ENCODE measurements at places on chromosomes 6 and 20.

DNA sequence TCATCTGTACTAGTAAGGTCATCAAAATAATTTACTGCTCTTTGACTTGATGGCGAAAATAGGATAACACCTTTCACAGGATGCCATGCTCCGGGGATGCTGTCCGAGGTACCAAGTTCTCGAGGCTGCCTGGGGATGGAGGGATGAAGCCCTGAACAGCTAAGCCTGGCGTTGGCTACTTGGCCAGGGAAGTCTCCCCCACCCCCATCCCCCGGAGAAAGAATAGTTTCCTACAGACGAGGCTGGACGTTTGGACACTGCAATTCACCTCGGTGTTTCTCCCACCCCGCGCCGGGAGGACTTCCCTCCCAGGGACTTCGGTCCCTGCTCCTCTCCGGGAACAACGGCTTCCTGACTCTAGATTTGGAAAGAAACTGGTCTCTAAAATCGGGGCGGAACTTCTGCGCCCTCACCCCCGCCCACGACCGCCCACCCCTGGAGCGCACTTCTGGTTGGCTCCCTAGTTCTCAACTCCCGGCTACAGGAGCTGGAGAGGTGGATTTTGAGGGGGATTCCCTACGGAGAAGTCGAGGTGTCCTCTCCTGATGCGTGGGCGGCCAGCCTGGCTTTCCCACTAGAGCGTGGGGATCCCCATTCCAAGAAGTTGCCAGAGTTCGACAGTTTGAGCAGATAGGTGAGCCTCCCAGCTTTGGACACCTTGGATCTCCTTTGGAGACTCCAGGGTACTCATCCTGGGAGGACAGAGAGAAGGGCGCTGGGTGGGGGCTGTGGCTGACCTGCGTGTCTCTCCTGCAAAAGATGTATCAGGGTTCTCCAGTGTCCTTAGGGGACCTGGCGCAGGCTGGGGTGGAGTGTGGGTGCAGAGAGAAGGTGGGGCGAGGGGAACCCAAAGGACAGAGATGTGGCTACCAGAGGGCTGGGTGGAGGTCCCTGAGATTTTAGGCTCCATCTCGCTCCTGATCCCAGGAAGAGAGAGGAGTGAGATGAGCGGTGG lies 1.1 kb downstream of the PCSK2 start:
- DNase-seq, result no peak

- no peak for DNase-seq
Observed at GRCh38 chr20:33808388-33808787, 2.8 kb upstream of the CHMP4B start.

- DNase-seq, result no peak
Observed at GRCh38 chr20:1396702-1397101, 3.8 kb upstream of the FKBP1A start.

GRCh38 chr6:18412644-18413043 lies 25.5 kb downstream of the RNF144B start:
- no peak for DNase-seq

- no peak for DNase-seq
Observed at GRCh38 chr6:10630178-10630577, 64.2 kb downstream of the C6orf52 start.

- DNase-seq, result no peak
Observed at GRCh38 chr6:72704979-72705378, 83.1 kb downstream of the KCNQ5 start.

DNA sequence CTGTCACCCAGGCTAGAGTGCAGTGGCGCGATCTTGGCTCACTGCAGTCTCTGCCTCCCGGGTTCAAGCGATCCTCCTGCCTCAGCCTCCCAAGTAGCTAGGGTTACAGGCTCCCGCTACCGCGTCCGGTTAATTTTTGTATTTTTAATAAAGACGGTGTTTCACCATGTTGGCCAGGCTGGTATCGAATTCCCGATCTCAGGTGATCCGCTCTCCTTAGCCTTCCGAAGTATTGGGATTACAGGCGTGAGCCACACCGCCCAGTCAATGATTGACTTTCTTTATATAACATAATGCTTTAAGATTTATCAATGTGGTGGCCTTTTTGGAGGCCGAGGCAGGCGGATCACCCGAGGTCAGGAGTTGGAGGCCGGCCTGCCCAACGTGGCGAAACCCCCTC lies 7.8 kb upstream of the ABT1 start:
- DNase-seq, result no peak

DNA sequence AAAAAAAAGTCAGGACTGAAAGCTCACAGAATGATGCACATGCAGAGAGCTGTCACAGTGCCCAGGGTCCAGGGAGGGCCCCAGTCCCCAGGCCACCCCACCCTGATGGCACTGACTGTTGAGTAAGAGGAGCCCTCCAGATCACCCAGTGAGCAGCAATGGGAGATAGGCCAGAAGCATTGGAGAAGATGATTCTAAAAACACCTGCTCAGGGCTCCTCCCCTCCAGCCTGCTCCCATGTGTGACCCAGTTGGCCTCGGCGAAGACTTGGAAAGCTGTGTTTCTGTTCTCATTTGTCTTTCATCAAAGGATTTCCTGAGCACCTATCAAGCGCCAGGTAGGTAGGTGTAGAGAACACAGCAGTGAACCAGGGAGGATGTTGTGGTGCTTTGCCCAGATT lies 43.9 kb upstream of the DSN1 start:
- DNase-seq, result no peak
